Karpas-422 (cell line): ENCODE measurements at places on chromosomes 5 and 9. TPM values are rescaled to one million over a fixed set of nuclear protein-coding genes. Genes with fewer than 3 reads are reported as not detected.

DNA sequence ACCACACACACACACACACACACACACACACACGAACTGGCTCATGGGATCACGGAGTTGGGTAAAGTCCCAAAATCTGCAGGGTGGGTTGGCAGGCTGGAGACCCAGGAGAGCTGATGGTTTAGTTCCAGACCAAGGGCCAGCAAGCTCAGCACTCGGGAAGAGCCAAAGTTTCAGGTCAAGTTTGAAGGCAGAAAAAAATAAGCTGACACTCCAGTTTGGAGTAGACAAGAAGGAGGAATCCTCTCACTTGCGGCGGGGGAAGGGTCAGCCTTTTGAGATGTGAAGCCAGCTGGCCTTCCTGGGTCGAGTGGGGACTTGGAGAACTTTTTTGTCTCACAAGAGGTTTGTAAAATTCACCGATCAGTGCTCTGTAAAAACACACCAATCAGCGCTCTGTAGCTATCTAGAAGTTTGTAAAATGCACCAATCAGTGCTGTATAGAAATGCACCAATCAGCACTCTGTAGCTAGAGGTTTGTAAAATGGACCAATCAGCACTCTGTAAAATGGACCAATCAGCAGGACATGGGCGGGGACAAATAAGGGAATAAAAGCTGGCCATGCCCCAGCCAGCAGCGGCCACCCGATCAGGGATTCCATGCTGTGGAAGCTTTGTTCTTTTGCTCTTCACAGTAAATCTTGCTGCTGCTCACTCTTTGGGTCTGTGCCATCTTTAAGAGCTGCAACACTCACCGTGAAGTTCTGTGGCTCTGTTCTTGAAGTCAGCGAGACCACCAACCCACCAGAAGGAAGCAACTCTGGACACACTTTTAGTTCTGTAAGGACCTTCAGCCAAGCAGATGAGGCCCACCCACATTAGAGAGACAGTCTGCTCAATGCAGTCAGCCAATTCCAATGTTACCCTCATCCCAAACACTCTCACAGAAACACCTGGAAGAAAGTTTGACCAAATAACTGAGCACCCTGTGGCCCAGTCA is 37.8 kb upstream of the UNC5A start:
- H3K4me1 ChIP-seq: no peaks in the 10 kb centered on the region
- DNase-seq: no peak
- no peaks in the 10 kb centered on the region for H3K27me3 ChIP-seq
- no peaks in the 10 kb centered on the region for H3K36me3 ChIP-seq
- H3K4me3 ChIP-seq: no peak overlapping the region
- H3K27ac ChIP-seq: no peak overlapping the region

DNA sequence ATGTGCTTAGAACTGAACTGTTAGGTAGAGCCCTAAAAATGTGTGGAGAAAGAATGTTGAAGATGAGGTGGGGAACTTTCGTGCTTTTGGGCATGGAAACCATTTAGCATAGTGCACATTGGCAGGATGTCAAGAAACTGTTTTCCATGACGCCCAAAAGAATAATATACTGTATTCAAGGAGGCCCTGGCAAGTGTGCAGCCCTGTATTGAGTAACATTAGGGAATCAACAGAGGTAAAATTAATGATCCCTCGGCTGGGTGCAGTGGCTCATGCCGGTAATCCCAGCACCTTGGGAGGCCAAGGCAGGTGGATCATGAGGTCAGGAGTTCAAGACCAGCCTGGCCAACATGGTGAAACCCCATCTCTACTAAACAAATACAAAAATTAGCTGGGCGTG is 20.9 kb upstream of the PLIN2 start:
- H3K27ac ChIP-seq: no peak overlapping the region
- no peaks in the 10 kb centered on the region for H3K36me3 ChIP-seq

GRCh38 chr9:19754921-19755320 is 33.9 kb downstream of the SLC24A2 start:
- no peak overlapping the region for H3K27ac ChIP-seq
- 0 out of 2 replicates have a peak, but pooled peaks cover 4% of the 10 kb centered on the region for H3K27me3 ChIP-seq
- no peaks in the 10 kb centered on the region for H3K4me1 ChIP-seq
- no peak for DNase-seq
- no peaks in the 10 kb centered on the region for H3K36me3 ChIP-seq

- no peak overlapping the region for H3K27ac ChIP-seq
- H3K27me3 ChIP-seq: no peaks in the 10 kb centered on the region
- H3K4me3 ChIP-seq: no peak overlapping the region
- no peaks in the 10 kb centered on the region for H3K36me3 ChIP-seq
Measured at GRCh38 chr5:135174315-135175096, 140.5 kb upstream of the PITX1 start.

Gene KIF12
- not detected in 2 replicates for total RNA-seq

- no peaks in the 10 kb centered on the region for H3K36me3 ChIP-seq
- H3K4me3 ChIP-seq: no peak overlapping the region
- H3K4me1 ChIP-seq: peaks cover 12% of the 10 kb centered on the region
- peak; percentile 80 for DNase-seq
- no peak overlapping the region for H3K27ac ChIP-seq
Measured at GRCh38 chr5:176611435-176611834, 1.5 kb upstream of the GPRIN1 start.

- H3K36me3 ChIP-seq: no peaks in the 10 kb centered on the region
- no peaks in the 10 kb centered on the region for H3K4me1 ChIP-seq
- H3K27ac ChIP-seq: no peak overlapping the region
- H3K27me3 ChIP-seq: no peaks in the 10 kb centered on the region; the same call in 1 of the 2 replicates
- no peak for DNase-seq
- H3K4me3 ChIP-seq: no peak overlapping the region
Measured at GRCh38 chr5:173653822-173654523, 37.5 kb upstream of the BOD1 start.

DNA sequence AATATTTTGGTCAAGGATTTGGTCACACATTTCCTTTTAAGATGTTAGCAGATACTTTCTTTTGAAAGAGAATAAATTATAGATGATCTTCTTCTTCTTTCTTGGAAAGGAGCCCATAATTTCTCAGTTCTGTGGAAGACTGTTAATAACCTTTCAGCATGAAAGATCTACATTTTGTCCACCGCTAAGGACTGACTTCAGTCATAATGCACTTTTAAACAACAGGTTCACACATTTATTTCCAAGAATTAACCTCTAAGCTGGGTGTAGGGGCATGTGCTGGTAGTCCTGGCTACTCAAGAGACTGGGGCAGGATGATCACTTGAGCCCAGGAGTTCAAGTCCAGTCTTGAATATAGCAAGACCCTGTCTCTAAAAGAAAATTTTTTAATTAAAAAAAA is 93.0 kb downstream of the PRKACG start:
- DNase-seq: no peak
- no peak overlapping the region for H3K4me3 ChIP-seq
- no peaks in the 10 kb centered on the region for H3K36me3 ChIP-seq
- H3K27me3 ChIP-seq: no peaks in the 10 kb centered on the region
- H3K4me1 ChIP-seq: no peaks in the 10 kb centered on the region
